ENCODE measurements at places on chromosomes 6 and 20. TPM values are rescaled to one million over a fixed set of nuclear protein-coding genes. Genes with fewer than 3 reads are reported as not detected.

The SRC gene
- 13.9 TPM for polyA plus RNA-seq

The PPP2R5D gene
- 61.5 TPM for polyA plus RNA-seq

The ADGB gene
- polyA plus RNA-seq, result not detected

The NNAT gene
- 59.6 TPM for polyA plus RNA-seq

The EEF1E1 gene
- 65.1 TPM for polyA plus RNA-seq

The SLC24A3 gene
- not detected for polyA plus RNA-seq

The TMEM217 gene
- 7.8 TPM for polyA plus RNA-seq

The KCNQ5 gene
- polyA plus RNA-seq, result 0.52 TPM

The MLN gene
- not detected for polyA plus RNA-seq

The TMEM200A gene
- 29.0 TPM for polyA plus RNA-seq

The GMPR gene
- polyA plus RNA-seq, result 8.2 TPM

DNA sequence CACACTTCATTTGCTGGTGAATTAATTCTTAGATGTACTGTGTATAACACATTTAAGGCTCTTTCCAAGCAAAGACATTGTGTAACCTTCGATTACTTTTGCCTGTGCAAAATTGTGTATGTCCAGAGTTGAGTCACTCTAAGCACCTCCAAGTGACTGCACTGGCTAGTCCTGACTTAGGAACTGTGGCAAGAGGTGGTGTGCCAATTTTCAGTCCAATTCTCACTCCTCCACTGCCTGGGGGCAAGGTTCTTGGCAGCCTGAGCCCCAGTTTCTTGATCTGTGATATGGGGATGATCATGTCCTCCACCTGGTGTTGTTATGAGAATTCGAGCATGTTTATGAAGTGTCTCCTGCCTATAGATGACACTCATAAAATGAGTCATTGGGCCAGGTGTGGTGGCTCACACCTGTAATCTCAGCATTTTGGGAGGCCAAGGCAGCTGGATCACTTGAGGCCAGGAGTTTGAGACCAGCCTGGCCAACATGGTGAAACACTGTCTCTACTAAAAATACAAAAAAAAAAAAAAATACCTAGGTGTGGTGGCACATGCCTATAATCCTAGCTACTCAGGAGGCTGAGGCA is 105.3 kb upstream of the CDYL start:
- DNase-seq, result no peak

DNA sequence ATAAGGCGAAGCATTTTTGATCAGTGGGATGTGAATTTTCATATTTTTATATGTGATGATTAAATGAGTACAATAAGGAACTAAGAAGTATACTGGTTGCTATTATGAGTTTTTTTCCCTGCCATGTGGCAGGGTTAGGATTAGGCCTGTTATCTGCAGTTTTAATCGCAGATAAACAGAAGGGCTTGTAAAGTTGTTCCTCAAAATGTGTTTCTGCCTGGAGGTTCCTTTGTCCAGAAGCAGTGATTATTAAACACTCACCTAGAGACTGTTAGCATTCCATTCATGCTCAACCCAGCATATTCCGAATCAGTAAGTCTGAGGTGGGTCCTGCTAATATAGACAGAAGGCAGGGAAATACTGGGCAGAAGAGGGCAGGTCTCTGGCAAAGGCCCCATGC is 316.0 kb downstream of the CLIC5 start:
- no peak for DNase-seq

- DNase-seq, result no peak
These were observed 97.5 kb downstream of the DLL1 start for GRCh38 chr6:170193326-170193821.

- no peak for DNase-seq
These were observed 644.4 kb downstream of the CBLN4 start for GRCh38 chr20:55360895-55361294.

DNA sequence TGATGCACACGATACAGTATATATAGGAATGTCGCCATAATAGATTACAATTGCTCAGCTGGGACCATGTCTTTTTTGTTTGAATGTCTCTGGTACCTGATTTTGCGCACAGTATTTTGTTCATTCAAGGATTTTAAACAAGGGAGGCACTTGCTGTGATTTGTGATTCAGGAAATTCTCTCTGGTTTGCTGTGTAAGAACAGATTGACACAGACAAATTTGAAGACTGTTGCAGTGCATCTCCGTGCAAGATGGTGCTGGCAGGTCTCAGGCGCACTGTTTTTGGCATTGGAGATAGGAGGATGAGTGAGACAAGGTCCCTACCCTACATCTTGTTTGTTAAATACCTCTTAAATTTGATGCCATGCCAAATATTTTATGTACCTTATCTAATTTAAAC is 2.5 kb downstream of the MAPRE1 start:
- no peak for DNase-seq

DNA sequence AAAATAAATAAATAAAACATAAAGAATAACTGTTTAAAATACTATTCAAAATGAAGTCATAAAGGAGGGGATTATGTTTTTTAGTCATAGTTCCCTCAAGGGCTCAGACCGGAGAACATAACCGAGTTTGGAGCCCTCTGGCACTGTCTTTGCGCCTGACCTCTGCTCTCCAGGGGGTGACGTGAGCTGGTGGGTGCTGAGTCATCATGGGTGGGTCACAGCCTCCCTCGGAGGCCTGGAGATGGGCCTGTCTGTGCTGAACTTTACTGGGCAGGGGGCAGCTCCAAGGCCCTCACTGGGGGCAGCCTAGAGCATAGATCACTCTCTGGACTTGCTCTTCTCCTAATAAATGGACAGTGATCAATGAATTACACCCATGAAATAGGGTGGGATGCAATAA is 3.1 kb upstream of the MAVS start:
- peak; percentile 27 for DNase-seq

- no peak for DNase-seq
These were observed 143.3 kb upstream of the MAP3K7 start for GRCh38 chr6:90730151-90730673.

DNA sequence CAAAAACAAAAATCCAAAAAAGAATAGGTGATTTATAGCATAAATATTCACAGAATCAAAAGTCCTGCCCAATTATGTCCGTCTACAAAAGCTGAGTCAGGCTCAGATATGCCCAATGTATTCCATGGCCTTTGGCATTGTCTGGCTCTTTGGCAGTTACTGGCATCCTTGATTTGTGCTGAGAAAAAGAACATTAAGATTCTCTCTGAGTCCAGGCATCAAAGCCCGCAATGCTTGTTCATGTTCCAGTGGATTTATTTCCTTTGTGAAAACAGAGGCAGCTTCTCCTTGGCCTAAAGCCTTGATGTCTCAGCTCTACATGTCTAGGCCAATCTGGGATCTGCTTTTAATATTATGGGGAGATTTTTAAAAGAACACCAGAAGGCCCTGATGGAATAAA is 76.1 kb upstream of the SLC4A11 start:
- no peak for DNase-seq

GRCh38 chr6:159062564-159062945 is 17.8 kb upstream of the TAGAP start:
- DNase-seq, result no peak

- DNase-seq, result no peak
These were observed 11.6 kb downstream of the TMEM30A start for GRCh38 chr6:75273009-75273408.

- DNase-seq, result no peak
These were observed 206.7 kb upstream of the AGPAT4 start for GRCh38 chr6:161480421-161481155.

DNA sequence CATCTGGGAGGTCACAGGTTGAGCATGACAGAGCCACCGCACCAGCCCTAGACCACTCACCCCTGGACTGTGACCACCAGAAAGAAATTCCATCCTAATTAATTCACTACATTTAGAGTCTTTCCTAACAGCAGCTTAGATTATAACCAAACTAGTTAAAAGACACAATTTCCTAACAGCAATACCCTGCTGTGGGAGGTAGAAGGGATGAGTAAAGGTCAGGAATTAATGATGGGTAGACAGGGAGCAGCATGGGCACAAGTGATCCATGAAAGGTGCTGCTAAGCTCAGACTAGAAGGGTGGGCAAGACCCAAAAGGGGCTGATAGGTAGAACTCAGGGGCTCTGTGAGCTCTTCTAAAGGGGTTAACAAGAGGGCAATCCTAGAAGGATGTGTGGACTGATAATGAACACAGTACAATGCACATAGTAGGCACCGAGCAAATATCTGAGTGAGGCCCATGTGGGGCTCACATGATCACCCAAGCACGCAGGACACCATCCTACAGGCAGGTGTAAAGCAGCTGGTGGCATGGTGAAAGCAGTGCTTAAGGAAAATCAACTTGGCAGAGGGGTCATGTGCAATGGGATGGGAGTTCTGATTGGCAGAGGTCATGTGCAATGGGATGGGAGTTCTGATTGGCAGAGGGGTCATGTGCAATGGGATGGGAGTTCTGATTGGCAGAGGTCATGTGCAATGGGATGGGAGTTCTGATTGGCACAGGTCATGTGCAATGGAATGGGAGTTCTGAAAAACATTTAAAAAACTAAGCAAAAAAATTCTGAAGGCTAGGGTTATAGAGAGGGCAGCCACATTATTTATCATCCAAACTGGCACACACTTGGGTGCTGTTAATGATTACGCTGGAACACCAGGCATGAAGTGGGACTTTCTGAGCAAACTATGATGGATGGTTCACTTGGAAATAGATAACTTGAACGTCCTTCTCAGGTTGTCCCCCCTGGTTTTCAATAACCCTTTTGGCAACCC is 188.2 kb upstream of the FOXQ1 start:
- DNase-seq, result no peak

DNA sequence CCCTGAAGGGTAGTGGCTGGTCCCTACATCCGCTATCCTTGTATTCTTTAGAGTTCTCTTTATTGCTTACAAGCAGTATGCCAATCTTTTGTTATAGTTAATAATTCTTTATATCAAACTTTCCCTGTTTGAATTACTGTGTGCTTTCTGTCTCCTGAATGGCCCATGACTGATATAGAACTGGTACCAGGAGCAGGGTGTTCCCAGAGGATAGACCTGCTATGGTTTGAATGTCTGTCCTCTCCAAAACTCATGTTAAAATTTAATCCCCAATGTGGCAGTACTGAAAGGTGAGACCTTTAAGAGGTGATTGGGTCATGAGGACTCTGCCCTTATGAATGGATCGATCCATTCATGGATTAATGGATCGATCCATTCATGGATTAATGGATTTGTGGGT is 26.0 kb downstream of the CD164 start:
- DNase-seq, result no peak

DNA sequence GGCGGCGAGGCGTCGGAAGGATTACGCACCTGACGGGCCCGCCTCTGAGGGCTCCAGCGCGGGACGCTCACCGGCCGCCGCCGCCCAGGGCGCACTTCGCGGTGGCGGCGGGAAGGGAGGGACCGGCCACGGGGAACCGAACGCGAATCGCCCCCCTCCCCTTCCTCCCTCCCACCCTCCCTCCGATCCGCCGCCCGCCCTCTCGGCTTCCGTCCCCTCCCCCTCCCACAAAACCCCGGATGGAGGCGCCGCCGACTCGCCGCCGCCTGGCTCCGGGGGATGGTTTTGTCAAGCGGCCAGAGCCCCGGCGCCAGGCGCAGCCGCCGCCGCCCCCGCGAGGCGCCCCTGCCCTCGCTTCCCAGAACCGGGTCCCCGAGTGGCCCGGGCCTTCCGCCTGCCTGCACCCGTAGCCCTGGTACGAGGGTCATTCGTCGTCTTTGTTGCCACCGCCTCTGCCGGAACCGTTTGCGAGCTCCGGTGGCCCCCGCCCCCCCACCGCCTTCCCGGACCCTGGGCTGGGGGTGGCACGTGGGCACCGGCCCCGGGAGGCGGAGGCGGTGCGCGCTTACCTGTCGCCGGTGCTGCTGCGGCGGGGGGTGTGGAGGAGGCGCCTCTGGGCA is 398 bp downstream of the ZBTB2 start:
- peak; percentile 32 for DNase-seq

DNA sequence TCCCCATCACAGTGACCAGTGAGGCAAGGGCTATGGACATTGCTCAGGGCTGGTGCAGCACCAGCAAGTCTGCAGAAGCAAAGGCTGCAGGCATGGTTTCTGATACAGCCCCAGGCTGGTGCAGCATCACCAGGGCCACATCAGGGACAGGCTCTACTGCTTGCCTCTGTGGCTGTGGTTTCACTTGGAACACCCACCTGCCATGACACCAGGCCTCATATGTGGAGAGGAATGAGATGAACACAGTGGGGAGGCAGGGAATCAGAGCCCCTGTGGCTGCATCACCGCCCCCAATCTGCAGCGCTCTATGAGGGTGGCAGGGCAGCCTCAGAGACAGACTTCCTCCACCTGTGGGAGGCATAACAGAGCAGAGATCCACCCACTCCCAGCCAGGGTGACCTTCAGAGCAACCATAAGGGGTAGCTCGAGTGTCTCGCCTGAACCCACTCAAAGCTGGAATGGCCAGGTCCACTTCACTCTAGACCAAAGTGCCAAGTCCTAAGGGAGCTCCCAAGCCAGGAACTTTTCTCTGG is 7.9 kb downstream of the RING1 start:
- no peak for DNase-seq

DNA sequence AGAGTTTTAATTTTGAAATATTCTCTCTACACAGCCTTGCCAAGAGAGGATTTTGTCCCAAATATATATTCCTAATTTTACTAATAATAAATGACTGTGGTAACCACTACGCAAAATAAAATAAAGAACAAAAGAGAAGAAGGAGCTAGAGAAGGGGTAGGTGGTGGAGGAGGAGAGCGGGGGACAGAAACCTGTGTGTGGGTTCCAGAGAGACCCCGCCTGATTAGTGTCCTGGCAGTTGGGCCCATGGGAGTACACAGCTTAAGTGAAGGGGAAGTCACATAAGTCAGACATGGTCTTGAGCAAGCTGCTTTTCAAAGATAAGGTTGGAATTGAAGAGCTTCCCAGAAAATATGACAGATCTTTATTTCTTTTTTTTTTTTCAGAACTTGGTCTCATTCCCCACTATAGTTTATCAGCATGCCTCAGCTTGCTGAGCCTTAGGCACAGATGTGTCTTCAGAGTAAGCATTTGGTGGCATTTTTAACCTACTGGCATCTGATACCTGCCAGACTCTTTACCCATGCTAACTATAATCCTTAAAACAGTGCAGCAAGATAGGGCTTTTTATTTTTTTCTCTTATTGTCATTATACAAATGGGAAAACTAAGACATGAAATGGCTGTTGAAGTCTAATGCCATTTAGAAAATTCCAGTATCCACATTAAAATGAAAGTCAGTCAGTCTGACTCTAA is 9.6 kb upstream of the RHAG start:
- no peak for DNase-seq

GRCh38 chr6:159608961-159609651 is 83.9 kb downstream of the SOD2 start:
- DNase-seq, result no peak

DNA sequence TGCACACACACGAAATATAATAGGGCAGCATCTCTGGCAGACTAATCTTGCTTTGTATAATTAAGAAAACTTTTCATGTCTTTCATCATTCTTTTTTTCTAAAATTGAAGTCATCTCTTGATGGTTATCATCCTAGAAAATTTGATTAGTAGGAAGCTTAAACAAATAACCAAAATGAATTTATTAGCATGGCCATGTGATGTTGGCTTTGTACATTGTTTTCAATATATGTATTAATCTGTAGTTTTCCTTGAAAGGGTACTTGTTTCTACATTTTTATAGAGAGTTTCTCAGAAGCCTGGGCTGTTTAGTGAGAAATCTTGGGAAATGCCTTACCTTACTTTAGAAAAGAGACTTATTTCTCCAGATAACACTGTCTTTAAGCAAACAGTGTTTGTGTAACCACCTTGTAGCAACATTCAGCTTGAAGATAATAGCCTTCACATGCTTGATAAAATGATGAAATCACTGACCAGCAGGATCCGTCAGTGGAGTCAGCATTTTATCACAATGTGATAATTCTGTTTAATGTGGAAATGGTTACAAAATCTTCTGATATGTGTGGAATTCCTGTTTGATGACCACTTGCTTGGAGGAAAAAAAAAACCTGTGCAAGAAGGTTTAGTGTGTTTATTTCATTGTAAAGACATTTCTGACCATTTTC is 147.8 kb downstream of the MACROD2 start:
- peak; percentile 24 for DNase-seq
